Panc1 (cell line): ENCODE measurements at places on chromosomes 4 and X.

DNA sequence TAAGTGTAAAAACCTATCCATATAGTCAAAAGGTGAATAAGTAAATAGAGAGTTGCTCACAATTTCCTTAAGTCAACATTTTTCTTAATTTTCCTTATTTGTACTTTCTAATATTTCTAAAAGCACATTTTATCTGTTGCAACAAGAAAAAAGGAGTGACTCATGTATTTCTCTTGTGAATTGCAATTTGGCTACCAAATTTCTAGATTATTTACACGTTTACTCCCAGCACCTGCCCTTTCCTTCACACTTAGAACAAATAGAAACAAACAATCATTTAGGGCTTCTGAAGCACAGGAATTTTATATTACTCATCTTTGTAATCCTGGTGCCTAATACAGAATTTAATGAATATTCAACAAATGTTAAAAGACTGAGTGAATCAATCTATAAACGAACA is 22.2 kb downstream of the BTC start:
- H3K36me3 ChIP-seq = no peaks in the 10 kb centered on the region
- H3K27ac ChIP-seq = no peak overlapping the region
- no peak for DNase-seq
- no peak overlapping the region for H3K4me3 ChIP-seq
- no peaks in the 10 kb centered on the region for H3K27me3 ChIP-seq

GRCh38 chr4:8069102-8069752 is 89.4 kb downstream of the ABLIM2 start:
- no peak overlapping the region for H3K4me3 ChIP-seq
- no peaks in the 10 kb centered on the region for H3K4me1 ChIP-seq
- H3K36me3 ChIP-seq = no peaks in the 10 kb centered on the region
- H3K27ac ChIP-seq = no peak overlapping the region
- no peaks in the 10 kb centered on the region for H3K27me3 ChIP-seq

DNA sequence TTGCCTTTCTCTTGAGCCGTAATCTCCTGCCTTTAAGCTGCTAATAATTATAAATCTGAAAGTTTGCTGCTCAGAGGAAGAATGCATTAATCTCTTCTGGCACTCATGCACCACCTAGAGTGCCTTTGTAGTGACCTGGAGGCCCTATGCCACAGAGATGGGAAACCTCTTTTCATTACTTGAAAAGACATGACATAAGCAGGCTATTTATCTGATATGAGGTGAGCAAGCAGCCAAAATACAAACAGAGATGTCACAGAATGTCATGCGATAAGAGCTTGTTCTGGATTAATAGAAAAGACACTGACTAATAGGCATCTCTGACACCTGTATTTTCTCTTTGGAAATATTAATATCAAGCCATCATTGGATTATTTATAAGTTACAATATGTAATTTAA is 42.3 kb downstream of the GABRB1 start:
- no peaks in the 10 kb centered on the region for H3K27me3 ChIP-seq
- H3K27ac ChIP-seq = no peak overlapping the region
- H3K4me1 ChIP-seq = no peaks in the 10 kb centered on the region
- H3K4me3 ChIP-seq = no peak overlapping the region

- no peaks in the 10 kb centered on the region for H3K27me3 ChIP-seq
- H3K4me3 ChIP-seq = no peak overlapping the region
- H3K4me1 ChIP-seq = peaks cover 35% of the 10 kb centered on the region
- no peak overlapping the region for H3K27ac ChIP-seq
- H3K36me3 ChIP-seq = no peaks in the 10 kb centered on the region
Measured at GRCh38 chr4:184388106-184388505, 86.2 kb downstream of the IRF2 start.

DNA sequence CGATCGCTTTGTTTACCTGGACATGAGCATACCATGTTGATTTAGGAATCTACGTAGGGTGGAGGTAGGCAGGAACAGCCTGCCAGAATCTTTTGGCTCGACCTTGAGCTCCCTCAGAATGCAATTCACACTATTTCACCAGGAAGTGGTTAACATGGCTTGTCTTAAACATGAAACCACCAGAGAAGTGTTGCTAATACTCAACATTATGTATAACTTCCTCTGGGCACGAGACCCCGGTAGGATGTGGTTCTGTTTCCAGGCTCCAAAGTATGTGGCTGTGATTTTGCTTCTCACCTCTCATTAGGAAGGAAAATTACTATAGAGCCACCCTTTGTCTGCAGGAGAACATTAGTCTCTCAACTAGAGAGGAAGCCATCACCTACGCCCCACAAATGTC is 59.0 kb upstream of the VCX3B start:
- no peaks in the 10 kb centered on the region for H3K27me3 ChIP-seq
- H3K36me3 ChIP-seq = no peaks in the 10 kb centered on the region
- no peaks in the 10 kb centered on the region for H3K4me1 ChIP-seq
- no peak for DNase-seq
- no peak overlapping the region for H3K4me3 ChIP-seq
